ENCODE measurements at places on chromosomes 6 and 20.

- DNase-seq = no peak
Measured at GRCh38 chr6:13664703-13665352, 46.8 kb downstream of the RANBP9 start.

- no peak for DNase-seq
Measured at GRCh38 chr20:32036716-32037485, 15.1 kb upstream of the HCK start.

GRCh38 chr6:141988954-141989705 lies 143.6 kb upstream of the GJE1 start:
- peak; percentile 12 for DNase-seq

- DNase-seq = no peak
Measured at GRCh38 chr6:104227508-104227907, 632.2 kb downstream of the HACE1 start.
